ENCODE measurements at places on chromosomes 4 and X.

- no peak for DNase-seq
Measured at GRCh38 chrX:72713130-72713529, 976 bp downstream of the PHKA1 start.

DNA sequence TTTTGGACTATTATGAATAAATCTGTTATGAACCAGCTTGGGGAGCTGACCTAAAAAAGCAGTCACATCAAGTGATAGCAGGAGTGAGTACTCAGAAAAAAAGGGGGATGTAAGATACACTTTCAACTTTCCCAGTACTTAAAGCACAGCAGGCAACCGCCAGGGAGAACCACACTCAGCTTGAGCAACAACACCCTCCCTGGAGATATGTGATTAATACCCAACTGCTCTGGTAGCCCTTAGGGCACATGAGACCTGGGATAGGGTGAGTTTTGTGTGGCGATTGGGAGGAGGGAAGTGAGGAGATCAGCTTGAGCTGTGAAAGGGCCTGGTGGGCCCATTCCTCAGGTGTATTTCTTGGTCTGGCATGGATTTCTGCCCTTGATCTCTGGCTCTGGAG, 220.3 kb upstream of the SFRP2 start:
- no peak for DNase-seq

DNA sequence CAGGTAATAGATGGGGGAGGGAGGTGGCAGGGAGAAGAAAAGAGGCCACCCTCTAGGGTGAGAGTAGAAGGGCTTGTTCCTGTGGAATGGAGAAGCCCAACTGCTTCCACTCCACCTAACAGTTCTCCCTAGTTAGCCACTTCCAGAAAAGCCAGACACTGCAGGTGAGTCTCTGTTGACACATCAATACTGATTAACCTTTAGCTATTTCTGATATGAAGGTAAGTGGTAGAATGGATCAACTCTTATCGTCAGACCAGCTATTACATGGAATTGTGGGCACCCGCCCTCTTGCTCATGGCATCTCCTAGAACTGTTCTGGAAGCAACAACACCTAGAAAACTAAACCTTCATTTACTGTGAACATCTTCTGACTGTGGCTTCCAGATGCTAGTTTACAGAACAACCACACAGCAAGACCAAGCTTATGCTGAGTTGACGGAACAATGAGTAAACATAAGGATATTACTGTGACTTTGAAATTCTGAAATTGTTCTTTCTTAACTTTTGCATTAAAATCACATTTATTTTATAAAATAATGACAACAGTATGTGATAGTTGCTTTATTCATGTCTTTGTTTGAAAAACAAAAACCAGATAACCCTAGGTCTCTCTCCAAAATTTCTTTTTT, 44.7 kb downstream of the ANXA3 start:
- DNase-seq: no peak

- DNase-seq: peak; percentile 4
Measured at GRCh38 chrX:147917700-147918695, 6.3 kb downstream of the FMR1 start.

DNA sequence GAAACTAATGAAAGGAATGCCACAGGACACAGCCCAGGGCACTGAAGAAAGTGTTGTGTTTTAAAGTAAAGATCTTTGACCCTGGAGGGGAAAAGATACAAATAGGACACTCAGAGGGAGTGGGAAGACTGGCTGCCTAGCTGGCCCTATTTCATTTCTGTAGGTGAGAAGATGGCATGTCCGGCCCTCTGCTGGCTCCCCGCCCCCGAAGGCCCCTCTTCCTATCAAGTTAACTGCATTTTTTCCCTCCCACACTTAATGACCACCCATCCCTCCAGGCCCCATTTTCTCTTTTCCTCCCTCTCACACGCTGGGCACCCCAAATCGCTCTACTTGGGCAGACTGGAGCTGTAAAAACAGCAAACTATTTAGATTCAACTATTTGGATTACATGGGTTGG, 5.5 kb upstream of the TRIM75 start:
- no peak for DNase-seq

- DNase-seq: no peak
Measured at GRCh38 chr4:145541346-145541745, 59.7 kb downstream of the SMAD1 start.

DNA sequence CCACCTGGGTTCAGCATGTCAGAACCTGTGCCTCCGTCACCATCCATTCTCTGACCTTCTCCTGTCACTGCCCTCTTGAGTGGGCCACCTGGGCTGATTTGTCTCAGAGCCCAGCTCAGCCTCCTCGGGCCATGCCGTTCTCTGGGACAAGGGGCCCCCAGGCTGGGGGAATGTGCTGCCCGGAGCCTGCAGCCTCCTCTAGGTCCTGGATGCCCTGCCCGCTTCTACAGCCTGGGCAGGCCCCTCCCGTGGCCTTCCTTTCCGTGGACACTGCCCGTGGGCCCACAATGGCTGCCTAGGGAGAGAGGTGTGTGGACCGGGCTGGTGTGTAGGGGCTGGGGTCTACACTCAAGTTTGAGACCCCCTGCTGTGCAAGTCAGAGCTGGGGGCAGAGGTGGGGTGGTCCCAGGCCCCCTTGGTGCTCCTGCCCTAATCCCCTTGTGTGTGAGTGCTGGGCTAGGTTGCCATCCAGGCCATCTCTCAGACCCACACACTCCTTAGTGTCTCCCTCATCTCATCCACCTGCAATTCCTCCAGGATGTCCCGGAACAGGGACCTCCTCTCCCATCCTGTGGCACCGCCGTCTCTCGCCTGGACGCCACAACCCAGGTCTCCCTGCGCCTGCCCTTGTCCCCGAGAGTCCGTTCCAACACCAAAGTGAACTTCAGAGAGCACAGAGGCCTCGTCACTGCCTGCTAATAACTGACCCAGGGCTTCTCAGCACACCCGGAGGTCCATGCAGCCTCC, 12.4 kb downstream of the PSAPL1 start:
- DNase-seq: no peak

- DNase-seq: no peak
Measured at GRCh38 chr4:42574870-42575430, 82.0 kb downstream of the ATP8A1 start.

- DNase-seq: no peak
Measured at GRCh38 chr4:151218343-151218742, 58.6 kb upstream of the PRSS48 start.

GRCh38 chr4:123955167-123955800, 558.7 kb downstream of the SPRY1 start:
- no peak for DNase-seq

- DNase-seq: no peak
Measured at GRCh38 chr4:92952426-92952825, 648.7 kb downstream of the GRID2 start.

DNA sequence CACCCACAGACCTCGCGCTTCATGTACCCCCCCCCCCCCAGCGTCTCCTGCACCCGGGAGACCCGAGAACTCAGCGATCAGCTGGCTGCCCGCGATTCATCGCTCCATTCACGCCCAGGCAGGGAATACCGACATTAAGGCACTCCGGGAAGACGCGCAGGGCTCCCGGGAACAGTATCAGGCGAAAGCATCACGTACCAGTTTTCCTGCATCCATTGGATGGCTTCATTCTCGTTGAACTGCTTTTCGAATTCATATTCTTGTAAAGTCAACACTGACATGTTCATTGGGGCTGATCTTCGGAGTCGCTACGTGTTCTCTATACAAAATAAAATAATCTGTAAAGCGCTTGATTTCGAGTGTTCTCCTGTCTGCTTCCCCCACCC, 373 bp downstream of the ELOVL6 start:
- DNase-seq: no peak

DNA sequence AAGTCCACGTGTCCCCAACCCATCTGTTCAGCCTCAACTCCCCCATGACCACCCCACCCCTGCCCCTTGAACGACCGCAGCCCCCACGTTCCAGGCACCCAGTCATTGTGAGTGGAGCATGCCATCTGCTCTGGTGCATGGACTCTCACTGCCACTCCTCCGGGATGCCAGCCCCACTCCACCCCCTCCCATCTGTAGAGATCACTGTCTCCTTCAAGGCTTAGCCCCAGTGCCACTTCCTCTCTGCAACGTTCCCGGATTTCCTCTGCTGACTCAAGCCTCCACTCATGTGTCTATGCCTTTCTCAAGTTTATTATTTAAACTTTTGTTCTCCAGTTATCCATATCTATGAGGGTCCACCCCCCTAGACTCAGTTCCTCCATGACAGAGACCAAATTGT, 54.0 kb downstream of the MAML3 start:
- DNase-seq: no peak

- DNase-seq: no peak
Measured at GRCh38 chrX:97397371-97397770, 513.7 kb downstream of the RPA4 start.

Data from activated naive CD4-positive, alpha-beta T cell treated with Interleukin-2 at 50 U/mL for 16 hours (primary cell).